Kidney tubule cell (primary cell): ENCODE measurements at places on chromosomes 5 and 9.

- no peak for DNase-seq
These were observed 77.2 kb upstream of the SPATA31C2 start for GRCh38 chr9:88215196-88216125.

- DNase-seq = peak; percentile 59
These were observed 206.6 kb upstream of the HAPLN1 start for GRCh38 chr5:83927140-83927733.

- DNase-seq = no peak
These were observed 24.6 kb downstream of the BICD2 start for GRCh38 chr9:92740009-92740408.

- no peak for DNase-seq
These were observed 468.4 kb downstream of the PTPRD start for GRCh38 chr9:10144355-10144754.

DNA sequence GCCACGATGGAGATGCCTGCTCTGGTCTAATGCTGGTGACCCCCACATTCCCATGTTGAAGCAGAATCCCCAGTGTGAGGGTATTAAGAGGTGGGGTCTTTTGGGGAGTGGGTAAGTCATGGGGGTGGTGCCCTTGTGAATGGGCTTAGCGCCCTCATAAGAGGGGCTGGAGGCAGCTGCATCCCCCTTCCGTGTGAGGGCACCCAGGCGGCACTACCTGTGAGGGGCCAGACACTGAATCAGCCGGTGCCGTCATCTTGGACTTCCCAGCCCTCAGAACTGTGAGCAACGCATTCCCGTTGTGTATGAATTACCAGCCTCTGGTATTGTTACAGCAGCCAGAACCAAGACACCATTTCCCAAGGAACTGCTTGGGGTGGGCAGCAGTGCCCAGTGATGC, 27.0 kb upstream of the RNF130 start:
- DNase-seq = no peak

- no peak for DNase-seq
These were observed 9.1 kb downstream of the SPATA31E1 start for GRCh38 chr9:87891754-87892153.

GRCh38 chr5:100898504-100899346, 4.4 kb downstream of the ST8SIA4 start:
- DNase-seq = no peak

DNA sequence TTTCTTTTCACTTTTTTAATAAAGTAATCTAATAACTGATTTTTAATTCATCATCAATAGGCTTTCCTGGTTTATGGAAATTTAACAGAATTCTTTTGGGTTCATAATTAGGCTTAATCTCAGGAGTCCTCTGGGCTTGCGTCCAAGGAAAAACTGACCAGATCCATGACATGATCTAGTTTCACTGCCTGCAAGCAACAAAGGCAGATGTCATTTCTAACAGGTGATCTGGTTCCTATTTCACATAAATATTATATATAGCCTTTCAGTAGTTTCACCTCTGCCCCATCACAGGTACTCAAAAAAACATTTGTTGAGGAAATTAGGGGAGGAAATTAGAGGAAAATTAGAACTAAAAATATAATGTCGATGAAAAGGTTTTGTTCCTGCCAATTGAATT, 126.4 kb downstream of the FBXL17 start:
- DNase-seq = no peak

GRCh38 chr9:98778711-98779530, 17.4 kb downstream of the ANKS6 start:
- DNase-seq = peak; percentile 75

GRCh38 chr9:126371007-126371870, 44.6 kb downstream of the MVB12B start:
- DNase-seq = no peak

DNA sequence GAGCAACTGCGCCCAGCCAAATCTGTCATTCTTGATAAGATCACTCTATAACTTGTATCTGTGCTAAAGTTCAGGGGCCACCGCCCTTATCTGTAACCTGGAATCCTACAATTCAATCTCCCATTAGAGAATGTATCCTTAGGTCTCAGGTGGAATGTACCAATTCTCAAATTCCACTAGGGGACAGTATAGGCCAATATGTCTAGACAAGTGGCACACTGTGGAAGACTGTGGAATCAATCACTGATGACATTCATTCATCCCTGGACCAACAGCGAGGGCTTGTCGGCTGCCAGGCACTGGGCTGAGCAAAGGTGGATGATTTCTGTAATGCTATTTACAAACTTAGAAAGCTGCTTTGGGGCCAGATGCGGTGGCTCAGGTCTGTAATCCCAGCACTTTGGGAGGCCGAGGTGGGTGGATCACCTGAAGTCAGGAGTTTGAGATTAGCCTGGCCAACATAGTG, 28.7 kb upstream of the MEGF9 start:
- DNase-seq = peak; percentile 71

DNA sequence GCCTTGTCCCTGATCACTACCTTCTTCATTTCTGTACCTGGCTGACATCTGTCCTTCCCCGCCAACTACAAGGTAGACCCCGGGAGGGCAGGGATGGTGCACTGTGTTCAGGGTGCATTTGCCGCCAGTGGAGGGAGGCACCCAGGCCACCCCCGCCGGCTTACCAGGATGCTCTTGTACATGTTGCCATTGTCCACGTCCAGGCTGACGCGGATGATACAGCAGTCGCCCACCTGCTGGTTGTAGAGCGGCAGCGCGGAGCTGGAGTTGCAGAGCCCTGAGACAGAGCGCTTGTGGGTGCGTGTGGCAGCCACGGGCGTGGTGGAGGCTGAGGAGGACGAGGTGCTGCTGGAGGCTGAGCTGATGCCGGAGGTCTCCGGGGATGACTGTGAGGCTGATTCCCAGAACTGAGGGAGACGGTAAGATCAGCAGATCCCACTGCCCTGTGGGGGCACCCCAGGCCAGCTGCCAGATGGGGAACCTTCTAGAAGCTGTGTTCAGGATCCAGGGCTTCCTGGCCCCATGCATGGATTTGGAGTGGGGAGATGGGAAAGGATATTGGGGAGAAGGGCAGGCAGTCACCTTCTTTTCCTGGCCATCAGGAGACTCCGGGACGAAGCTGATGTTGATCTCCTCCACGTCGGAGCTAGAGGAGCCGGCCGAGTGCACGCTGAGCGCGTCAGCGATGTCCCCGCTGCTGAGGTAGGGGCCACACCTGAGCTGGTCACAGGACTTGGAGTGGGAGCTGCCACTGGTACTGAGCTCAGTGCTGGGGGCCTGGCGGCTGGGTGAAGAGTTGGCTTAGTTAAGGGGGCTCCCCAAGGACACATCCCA, 19.5 kb downstream of the RALGDS start:
- no peak for DNase-seq

- DNase-seq = no peak
These were observed 58.3 kb downstream of the HMGCR start for GRCh38 chr5:75395277-75395676.

GRCh38 chr5:135655468-135655815, 76.7 kb upstream of the CXCL14 start:
- peak; percentile 9 for DNase-seq

- DNase-seq = no peak
These were observed 526 bp upstream of the STXBP1 start for GRCh38 chr9:127611603-127611898.

GRCh38 chr5:124812771-124813358, 66.4 kb upstream of the ZNF608 start:
- peak; percentile 61 for DNase-seq

DNA sequence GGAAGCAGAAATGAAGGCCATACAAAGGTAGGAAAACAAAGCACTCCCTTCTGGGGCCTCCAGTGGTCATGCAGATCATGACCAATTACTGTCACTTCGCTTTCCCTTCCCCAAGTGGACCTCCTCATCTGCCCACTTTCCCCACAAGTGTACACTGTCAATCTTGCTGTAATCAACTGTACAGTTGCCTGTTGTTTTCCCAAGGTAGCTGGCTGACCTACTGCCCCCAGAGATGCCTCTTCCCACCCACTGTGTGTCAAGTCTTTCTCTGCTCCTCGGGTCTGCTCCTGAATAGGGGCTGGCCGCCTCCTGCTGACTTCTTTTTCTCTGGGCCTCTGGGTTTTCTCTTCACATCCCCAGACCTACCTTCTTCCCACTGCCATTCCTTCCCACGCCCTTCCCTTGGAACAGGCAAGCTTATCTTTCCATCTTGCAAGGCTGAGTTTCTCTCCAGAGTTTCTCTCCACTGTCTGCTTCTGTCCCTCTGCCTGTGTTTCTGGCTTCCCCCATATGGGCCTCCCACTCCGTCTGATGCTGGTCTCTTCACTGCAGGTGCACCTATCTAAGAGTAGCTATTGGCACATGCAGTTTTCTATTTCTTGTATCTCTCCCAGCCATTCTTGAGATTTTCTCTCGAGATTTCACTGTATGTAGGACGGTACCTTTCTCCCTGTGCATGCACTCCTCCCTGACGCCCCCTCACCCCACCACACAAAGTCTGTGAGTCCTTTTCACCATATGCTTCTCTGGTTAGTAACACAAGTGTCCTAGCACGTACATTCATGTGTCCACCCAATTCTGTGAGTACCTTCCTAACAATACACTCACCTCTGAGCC, 2.4 kb downstream of the ELL2 start:
- no peak for DNase-seq

- DNase-seq = peak; percentile 86
These were observed 26.1 kb upstream of the ANXA2R start for GRCh38 chr5:43065948-43066798.

GRCh38 chr5:151923866-151924476, 680 bp downstream of the GLRA1 start:
- DNase-seq = peak; percentile 32

- peak; percentile 95 for DNase-seq
These were observed 44.6 kb upstream of the LPCAT1 start for GRCh38 chr5:1568201-1568979.

GRCh38 chr9:112029921-112030444, 133.4 kb downstream of the UGCG start:
- peak; percentile 94 for DNase-seq

DNA sequence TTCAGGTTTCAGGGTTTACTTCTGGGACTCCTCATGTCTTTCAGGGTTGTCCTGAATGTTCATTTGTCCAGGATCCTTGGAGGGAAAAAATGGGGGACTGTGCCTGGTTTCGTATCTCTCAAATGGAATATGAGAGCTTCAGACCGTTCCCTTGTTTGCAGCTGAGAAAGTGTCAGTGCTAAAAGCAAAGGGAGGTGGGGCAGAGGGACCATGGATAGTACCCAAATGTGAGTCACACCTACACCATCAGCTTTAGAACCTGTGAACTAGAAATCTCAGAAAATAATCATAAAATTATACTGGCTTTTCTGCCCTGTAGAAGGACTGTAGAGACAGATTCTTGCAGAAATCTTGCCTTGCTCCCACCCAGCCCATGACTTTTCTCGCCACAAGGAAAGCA, 84.3 kb upstream of the TAF11L2 start:
- no peak for DNase-seq

GRCh38 chr5:155699385-155699784, 627.6 kb upstream of the SGCD start:
- no peak for DNase-seq

DNA sequence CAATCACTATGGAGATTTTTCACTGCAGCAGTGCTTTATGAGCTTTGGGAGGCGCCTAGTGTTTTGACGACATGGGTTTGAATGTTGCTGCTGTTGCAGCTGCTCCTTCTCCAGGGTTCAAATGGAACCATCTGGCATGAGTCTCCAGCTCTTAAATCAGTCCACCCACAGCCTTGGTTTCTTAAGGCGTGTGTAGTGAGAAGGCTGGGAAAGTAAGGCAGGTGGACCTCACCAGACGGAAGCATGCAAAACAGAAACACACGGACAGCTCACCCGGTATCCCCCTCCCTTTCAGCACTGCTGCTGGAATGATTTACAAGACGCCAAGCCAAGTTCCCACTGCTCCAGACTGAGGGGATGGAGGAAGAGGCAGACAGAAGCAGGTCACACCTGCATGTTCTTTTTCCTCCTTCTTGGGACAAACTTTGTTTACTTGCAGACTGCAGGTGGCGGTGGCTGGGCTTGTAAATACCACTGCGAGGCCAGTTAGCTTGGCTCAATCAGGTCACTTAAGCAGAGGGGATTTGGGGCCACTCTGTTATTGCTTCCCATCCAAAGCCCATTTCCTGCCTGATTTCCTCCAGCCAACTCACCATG, 47.4 kb downstream of the ADAM19 start:
- peak; percentile 18 for DNase-seq

GRCh38 chr5:139415221-139415861, 11.5 kb upstream of the SPATA24 start:
- no peak for DNase-seq

DNA sequence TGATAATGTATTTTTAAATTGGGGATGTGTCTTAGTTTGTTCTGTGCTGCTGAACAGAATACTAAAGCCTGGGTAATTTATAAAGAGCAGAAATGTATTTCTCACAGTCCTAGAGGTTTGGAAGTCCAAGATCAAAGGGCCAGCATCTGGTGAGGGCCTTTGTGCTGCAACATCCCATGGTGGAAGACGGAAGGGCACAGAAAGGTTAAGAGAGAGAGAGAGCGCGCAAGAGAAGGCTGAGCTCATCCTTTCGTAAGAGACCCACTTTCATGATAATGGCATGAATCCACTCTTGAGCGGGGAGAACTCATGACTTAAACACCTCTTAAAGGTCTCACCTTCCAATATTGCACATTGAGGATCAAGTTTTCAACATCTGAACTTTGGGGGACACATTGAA, 79.1 kb upstream of the GOLM1 start:
- DNase-seq = no peak

DNA sequence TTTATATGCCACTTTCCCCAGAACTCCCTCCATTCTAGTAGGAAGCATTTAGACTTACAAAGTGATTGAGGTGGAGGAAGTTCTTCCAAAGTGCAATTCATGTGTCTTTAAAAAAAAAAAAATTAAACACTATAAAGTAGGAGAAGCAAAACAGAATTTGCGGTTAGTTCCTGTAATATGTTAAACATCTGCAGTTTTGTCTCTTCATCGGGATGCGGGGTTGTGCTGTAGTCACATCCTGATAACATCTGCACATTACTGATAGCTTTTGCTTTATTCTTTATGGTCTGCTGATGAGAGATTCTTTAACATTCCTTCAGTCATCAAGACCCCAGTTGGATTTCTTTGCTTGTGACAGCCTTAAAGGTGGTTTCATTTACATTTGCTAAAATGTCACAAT, 694.3 kb downstream of the NR2F1-AS1 start:
- no peak for DNase-seq

DNA sequence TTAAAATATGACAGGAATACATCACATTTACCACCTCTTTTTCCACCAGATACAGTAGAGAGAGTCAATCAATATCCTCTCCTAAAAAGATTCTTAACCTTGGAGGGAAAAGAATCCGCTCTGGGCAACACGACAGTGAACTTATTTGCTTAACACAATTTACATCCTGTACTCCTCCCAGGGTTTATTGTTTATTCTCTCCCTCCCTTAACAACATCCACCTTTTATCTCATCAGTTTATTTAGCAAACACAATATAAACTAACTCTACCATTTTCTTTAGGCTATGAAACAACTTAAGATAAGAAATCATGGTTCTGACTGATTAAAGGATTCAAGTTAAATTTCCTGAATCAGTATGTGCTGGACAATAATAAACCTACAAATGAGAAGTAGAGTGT, 50.9 kb downstream of the CERT1 start:
- DNase-seq = no peak

- peak; percentile 3 for DNase-seq
These were observed 416.1 kb upstream of the TRPC7 start for GRCh38 chr5:136781464-136781863.
